Posterior cingulate gyrus (tissue), 11 donors: ENCODE measurements at places on chromosomes 2 and 18.
A peak's percentile ranks its signal among the peaks of the same experiment; 100 is the strongest.

GRCh38 chr18:7872569-7872968 lies 305.5 kb downstream of the PTPRM start:
- DNase-seq = no peak

DNA sequence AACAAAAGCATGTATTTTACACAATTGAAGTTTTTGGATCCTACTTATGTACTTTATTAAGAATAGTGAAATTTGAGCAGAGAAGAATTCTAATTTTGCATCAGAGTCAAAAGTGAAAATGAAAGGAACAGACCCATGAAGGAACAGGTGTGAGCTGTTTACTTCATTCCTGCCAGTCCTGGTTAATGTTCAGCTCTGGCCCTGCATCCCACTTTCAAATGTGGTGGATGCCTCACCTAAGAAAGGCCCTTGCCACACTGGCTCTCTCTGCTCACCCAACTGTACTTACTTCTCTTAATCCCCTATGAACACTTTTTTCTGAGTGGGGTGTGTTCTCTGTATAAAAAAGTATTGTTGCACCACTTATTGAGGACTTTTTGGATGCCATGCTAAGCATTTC lies 22.2 kb downstream of the FAM110C start:
- DNase-seq = no peak

- DNase-seq = no peak
These were observed 17.0 kb downstream of the TGFA start for GRCh38 chr2:70536517-70537055.

DNA sequence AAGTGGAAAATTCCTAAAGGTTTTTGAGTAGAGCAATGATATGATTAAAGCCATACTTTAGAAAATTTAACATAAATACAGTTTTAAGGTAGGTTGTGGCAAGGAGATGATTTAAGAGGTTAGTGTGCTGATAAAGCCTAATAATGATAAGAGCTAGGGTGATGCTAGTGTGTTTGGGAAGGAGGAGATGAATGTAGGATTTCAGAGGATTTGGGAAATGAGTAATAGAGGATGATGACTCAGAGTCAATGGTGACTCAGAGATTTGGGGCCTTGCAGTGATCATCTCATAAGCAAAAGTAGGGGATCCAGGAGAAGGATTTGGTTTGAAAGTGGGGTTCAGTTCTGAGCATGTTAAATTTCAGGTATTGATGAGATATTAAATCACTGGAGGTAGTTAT lies 23.3 kb downstream of the STAMBP start:
- DNase-seq = no peak

GRCh38 chr2:163675388-163675787 lies 60.4 kb downstream of the FIGN start:
- no peak for DNase-seq

- no peak for DNase-seq
These were observed 1.8 kb downstream of the CCDC141 start for GRCh38 chr2:179048099-179048498.

- DNase-seq = no peak
These were observed 13.4 kb upstream of the RPL37A start for GRCh38 chr2:216485237-216485636.

GRCh38 chr18:71832946-71833617 lies 711.1 kb downstream of the CBLN2 start:
- no peak for DNase-seq

DNA sequence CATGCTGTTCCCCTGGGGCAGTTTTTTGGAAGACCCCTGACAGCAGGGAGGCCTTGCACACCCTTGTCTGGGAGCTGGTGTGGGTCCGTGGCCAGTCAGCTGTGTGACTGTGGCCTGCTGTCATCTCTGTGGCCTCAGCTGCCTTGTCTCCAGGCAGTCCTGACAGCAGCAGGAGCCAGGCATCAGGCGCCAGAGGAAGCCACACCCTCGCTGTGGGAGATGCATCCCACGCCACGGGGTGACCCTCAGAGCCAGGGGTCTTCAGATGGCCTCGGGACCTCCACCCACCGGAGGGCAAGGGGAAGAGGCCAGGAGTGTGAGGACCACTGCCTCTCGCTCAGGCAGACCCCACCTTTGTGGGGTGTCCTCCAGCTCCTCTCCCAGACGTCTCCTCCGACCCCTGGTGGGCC lies 5.0 kb downstream of the BOK start:
- no peak for DNase-seq

DNA sequence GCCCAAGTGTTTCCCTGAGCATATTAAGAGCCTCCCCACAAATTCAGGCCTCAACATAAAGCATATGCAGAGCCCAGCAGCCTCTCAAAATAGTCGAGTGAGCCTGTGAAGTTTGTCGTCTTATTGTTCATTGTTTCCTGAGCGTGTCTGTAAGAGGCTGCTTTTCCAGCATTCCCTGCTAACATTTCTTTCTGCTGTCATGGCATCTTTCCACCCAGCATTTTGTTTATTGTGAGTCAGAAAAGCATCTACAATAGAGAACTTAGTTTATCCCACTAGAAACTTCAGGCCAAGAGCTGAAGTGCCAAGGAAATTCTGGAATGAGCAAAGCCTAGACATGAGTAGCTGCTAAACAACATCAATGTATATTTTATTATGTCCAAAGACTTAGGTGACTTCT lies 46.3 kb upstream of the STAM2 start:
- DNase-seq = no peak

GRCh38 chr2:227125506-227125905 lies 38.5 kb downstream of the COL4A4 start:
- no peak for DNase-seq

DNA sequence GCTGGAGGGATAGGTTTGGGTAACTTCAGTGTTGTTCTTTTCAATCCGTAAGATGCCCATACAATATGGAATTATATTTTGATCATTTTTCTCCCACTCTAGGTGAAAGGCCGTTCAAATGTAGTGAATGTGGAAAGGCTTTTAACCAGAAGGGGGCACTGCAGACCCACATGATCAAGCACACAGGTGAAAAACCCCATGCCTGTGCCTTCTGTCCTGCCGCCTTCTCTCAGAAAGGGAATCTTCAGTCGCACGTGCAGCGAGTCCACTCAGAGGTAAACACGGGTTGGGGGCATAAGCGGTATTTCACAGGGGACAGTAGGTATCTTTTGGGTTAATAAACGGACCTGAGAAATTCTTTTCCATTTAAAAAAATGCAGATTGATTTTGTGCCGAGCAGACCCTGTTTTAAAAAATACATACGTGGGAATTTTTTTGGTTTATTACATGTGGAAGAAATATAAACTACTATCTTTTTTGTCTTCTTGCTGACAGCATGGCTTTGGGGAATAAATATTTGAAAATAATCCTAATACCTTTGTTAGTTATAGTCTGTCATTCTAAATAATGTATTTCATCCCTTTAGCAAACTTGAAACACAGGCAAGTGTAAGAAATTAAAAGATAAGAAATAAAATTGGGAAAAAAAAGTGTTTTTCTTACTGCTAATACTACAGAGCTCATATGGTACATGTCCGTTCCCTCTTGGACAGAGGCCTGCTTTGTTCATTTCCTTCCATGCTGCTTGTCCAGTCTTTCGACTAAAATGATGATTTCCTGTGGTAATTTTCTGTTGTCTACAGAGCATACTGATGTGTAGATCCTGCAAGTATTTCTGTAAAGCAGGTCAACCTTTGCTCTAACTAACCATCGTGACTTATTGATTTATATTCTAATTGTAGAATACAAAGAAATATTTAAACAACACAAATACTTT lies 53.3 kb downstream of the ZNF236 start:
- no peak for DNase-seq

- peak; percentile 31 for DNase-seq
These were observed 146.5 kb downstream of the NCKAP5 start for GRCh38 chr2:133421516-133422324.

DNA sequence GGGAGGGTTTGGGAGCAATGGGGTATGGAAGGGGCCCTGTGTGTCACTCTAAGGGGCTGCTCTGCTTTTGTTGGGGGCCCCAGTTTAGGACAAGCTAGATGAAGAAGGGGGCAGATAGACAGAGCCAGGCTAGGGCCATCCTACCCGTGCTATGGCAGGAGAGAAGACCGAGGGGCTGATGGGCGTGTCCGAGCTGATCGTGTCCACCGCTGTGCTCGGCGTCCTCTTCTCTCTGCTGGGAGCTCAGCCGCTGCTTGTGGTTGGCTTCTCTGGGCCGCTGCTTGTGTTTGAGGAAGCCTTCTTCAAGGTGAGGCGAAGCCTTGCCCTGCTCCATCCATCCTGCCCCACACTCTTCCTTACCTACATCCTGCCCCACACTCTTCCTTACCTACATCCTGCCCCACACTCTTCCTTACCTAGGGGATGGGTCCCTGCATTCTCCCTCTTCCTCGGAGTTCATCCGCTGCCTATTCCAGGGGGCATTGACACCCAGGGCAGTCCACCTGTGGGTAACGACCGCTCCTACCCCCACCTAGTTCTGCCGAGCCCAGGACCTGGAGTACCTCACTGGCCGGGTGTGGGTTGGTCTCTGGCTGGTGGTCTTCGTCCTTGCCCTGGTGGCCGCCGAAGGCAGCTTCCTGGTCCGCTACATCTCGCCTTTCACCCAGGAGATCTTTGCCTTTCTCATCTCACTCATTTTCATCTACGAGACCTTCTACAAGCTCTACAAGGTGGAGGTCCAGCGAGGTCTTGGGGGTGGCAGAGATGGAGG lies 8.9 kb downstream of the SLC4A3 start:
- DNase-seq = no peak

- DNase-seq = no peak
These were observed 104.0 kb downstream of the PRPF40A start for GRCh38 chr2:152613235-152613634.

- DNase-seq = no peak
These were observed 104.1 kb upstream of the TRIB2 start for GRCh38 chr2:12612671-12613070.

DNA sequence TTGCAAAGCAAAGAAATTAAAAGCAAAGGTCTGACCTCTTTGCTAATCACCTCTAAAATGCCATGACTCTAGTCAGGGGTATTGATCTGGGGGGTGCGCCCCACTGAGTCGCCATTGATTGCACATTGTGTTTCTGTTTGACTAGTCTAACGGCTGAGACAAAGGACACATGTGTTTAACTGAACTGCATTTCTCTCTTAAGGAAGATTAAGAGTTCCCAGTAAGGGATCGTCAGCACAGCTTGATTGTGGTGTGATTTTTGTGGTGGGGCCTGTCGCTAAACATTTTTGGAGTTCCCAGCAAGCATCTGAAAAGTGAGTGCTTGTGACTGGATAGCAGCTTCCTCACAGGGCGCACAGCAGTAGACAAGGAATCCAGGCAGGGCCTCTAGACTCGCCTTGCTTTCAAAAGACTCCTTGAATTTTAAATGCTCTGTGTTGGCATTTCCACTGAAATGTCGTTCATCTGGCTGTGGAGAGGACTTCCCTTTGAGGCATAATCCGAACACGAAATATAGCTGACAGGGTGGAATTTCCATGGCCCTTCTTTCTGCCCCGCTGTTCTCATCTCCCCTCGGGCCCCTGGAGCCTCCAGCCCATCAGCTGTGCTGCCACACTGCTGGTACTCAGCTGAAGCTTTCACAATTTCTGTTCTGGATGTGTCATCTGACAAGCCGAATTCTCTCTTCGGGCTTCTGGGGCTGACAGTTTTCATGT lies 126.3 kb downstream of the FAM168B start:
- DNase-seq = no peak

GRCh38 chr2:205665791-205666190 lies 16.5 kb upstream of the NRP2 start:
- DNase-seq = no peak

DNA sequence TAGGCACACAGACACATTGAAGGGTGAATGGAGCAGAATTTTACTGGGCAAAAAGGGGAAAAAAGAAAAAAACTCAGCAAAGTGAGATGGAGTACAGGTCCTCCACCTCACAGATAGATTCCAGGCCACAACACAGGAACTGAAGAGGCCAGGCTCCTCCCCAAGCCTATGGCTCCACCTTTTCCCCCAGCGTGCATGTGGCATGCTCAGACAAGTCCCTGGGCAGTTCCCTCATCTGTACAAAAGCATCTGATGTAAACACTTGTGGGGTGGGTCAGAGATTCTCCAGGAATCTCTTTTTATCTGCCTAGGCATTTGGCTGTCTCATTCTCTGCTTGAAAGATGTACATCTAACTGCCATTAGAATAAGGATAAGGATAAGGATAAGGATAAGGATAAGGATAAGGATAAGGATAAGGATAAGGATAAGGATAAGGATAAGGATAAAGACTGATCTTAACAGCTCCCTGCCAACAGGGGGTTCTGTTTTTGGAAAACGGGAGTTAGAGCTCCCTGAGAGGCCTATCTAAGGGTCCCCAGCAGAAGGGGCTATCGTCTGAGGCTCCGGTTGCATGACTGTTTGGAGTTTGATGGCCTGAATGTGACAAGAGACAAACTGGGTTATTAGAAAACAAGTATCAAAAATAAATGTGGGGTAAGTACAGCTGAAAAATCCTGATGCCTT lies 17.2 kb upstream of the ASXL3 start:
- no peak for DNase-seq

- DNase-seq = no peak
These were observed 14.3 kb downstream of the PLB1 start for GRCh38 chr2:28510184-28510583.

- no peak for DNase-seq
These were observed 6.8 kb downstream of the SLC38A11 start for GRCh38 chr2:164948540-164948939.

DNA sequence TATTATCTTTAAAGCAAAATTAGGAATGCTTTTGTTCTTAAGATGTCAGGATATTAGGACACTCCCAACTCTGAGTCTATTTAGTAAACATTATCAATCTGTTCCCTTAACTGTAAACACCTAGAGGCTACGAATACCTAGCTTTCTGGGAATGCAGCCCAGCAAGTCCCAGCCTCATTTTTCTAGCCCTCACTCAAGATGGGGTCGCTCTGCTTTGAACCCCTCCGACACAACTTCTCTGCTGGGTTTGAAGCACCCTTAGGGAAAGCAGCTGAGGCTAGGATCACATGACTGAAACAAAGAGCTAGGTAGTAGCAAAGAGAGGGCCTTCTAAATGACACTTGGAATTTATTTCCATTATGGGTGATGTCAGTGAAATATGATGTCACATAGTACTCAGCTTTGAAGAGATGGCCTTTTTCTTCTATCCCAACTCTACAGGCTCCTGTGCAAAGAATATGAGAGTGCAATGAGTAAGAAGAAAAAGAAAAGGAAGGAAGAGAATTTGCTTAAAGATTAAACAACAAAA lies 114.7 kb downstream of the CSRNP3 start:
- DNase-seq = no peak

GRCh38 chr2:44290261-44290660 lies 15.0 kb downstream of the SLC3A1 start:
- DNase-seq = no peak

DNA sequence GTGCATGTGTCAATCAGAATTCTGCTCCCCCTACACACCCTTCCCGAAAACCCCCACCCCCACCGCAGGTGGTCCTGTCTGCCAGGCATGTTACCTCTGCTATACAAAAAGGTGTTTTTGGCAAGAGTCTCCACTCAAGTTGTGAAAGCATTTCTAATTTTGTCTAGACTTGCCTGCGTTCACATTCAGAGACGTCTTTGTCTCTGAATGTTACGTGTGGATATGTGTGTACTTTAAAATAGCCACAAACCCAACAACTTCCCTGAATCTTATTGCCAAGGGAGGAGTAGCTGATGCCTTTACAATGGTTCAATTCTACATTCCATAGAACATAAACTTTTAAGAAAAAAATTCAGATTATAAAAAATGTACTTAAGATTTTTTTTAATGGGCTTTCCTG lies 66.6 kb downstream of the ITGA4 start:
- DNase-seq = no peak
